ENCODE measurements at places on chromosomes 7 and 10.

DNA sequence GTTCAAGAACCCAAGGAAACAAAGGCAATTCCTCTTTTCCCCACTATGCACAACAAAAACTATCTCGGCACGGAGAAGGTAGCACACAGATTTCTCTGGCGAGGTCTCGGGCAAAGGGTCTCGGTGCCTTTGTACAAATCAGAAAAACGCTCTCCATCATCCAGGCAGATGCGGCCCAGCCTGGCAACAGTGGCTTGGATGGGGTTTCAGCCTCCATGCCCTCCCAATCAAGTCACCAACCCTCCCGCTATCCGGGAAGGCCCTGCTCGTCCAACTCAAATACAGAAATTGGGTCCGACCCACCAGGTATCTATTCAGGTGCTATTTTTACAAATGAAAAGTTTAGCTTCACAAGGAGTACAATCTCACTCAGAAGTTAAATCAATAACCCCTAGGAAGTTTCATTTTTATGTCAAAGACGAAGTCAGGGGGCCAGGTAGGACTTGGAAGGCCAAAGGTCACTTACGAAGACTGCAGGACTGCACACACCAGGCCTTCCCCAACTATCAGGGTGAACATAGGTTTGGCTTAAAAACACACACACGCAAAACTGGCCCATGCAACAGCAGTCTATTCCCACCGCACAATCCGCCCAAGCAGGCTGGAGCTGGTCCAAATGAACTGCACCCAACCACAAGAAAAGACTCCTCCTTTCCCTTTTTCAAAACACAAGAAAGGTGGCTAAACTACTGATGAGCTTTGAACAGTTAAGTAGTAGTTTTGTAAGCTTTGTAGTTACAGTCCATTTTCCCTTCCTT, 43.0 kb downstream of the GNA12 start:
- DNase-seq = no peak

DNA sequence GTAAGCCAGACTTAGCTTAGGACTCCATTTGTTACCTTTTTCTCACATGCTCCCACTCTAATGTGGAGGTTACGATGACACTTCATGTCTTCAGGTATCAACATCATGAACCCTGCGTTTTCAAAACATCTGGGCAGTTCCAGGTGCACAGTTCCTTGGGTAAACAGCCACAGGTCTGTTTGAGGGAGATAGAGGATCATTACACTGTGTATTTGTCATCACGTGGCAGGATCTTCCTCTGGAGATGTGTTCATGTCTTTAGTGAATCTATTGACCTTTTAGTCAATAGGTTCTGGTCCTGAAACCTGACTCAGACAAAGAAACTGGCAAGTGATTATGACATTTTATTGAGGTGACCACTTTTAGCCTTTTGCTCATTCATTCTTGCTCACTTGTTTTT, 145.5 kb downstream of the ANKRD7 start:
- no peak for DNase-seq

- no peak for DNase-seq
Observed at GRCh38 chr7:514651-515598, 4.7 kb downstream of the PDGFA start.

GRCh38 chr7:7834761-7835160, 116.4 kb upstream of the RPA3 start:
- DNase-seq = no peak

- DNase-seq = no peak
Observed at GRCh38 chr10:408236-408635, 273.0 kb downstream of the ZMYND11 start.

- no peak for DNase-seq
Observed at GRCh38 chr10:8084799-8085198, 30.3 kb downstream of the GATA3 start.

DNA sequence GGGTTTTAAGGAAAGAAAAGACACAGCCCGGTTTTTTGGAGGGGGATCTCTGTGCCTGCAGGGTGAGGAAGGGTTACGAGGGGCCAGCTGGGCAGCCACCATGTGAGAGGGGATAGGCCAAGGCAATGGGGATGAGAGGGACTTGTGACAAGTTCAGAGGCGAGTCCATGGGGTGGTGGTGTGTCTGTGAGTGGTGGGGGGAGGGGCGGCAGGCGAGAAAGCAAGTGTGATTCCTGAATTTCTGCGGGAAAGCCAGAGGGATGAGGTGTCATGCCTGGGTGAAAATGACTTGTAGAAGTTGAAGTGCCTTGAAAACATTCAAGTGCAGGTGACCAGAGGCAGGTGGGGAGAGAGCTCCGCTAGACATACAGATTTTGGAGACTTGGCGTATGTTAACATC, 61.0 kb upstream of the RNF32 start:
- DNase-seq = no peak

GRCh38 chr10:117539361-117539773, 3.2 kb upstream of the EMX2 start:
- DNase-seq = no peak

DNA sequence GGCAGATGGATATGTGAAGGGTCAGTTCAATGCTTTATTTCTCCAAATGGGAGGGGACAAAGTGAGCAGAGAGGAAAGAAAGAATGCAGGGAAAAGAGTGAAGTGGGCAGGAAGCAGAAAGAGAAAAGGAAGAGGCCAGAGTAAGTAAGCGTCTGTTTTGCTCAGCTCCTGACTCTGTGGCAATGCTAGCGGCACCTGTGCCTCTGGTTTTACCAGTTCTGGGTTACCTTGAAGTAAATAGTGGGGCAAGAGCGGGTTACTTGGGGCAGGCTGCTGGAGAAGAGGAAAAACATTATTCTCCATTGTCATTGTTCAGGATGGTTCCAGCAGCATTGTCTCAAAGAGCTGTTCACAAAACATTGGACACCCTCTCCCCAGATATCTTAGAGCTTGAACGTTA, 1.9 kb downstream of the TAS2R40 start:
- no peak for DNase-seq

DNA sequence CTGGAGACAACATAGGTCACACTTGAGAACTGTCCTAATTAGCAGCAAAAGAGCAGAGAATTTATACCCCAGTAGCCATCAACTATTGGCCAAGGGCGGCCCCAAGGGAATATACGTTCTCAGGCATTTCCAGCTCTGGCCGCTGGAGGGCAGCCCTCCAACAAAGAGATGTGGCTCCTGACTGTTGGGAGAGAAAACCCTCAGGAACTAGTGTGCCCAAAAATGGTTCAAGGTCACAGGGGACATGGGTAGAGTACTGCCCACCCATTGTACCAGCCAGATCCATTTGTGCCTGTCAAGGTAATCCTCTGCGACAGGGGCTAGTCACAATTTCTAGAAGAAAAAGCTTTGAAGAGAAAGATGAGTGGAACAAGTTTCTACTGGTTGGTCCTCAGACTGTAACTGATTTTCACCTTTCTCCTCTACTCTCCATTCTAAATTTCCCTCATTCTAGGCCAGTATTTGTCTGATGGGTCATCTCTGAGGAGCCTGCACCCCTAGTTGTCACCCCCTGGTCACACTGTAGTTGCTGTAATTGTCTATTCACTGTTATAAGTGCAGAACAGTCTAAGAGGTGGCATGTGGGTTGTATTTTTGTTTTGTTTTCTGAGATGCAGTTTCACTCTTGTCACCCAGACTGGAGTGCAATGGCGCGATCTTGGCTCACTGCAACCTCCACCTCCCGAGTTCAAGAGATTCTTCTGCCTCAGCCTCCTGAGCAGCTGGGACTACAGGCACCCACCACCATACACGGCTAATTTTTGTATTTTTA, 14.7 kb upstream of the C7orf33 start:
- peak; percentile 74 for DNase-seq

- no peak for DNase-seq
Observed at GRCh38 chr10:117443686-117444041, 68.4 kb upstream of the PDZD8 start.

DNA sequence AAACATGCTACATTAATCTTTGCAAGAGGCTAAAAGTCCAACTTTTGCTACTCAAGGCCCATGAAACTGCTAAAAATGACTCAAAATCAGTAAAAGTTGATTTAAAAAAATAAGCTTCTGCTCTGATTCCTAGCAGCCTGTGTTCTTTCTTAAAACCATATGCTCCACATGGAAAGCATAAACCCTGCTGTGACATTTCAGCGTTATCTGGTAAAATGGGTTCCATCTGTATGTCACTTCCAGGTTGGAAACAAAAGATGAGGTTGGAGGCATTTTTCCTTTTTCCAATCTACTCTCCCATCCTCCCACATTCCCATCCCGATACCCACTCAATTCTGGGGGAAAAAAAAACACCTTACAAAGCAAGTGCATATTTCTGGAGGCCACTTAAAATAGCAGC, 439.5 kb downstream of the NEBL start:
- no peak for DNase-seq

DNA sequence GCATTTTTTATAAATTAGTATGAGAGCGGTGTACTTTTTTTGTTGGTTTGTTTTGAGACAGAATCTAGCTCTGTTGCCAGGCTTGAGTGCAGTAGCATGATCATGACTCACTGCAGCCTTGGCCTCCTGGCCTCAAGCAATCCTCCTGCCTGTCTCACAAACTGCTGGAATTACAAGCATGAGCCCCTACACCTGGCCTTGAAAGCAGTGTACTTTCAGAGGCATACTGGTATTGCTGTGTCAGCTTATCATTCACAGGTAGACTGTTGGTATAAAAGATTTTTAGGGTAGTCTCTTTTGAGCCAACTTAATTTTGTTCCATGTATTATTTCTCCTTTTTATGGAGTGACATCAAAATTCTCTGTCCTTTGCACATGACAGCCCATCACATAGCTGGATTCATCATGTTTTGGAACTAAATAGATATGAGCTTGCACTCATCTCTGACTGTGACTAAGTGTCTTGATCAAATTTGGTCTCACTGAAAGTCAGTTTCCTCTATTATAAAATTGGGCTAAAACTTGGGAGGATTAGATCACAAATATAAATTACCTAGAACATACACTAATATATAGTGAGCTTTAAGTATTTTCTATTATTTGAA, 12.4 kb downstream of the GNAT3 start:
- no peak for DNase-seq

- peak; percentile 93 for DNase-seq
Observed at GRCh38 chr10:92848441-92849233, at the start of gene EXOC6. Gene EXOC6 (plus strand): TSS chr10:92848520. CDS start chr10:92848534, 14 bp downstream.

- DNase-seq = no peak
Observed at GRCh38 chr10:96647466-96647865, 60.7 kb upstream of the TM9SF3 start.

GRCh38 chr10:132322586-132323048, 9.4 kb upstream of the LRRC27 start:
- no peak for DNase-seq

DNA sequence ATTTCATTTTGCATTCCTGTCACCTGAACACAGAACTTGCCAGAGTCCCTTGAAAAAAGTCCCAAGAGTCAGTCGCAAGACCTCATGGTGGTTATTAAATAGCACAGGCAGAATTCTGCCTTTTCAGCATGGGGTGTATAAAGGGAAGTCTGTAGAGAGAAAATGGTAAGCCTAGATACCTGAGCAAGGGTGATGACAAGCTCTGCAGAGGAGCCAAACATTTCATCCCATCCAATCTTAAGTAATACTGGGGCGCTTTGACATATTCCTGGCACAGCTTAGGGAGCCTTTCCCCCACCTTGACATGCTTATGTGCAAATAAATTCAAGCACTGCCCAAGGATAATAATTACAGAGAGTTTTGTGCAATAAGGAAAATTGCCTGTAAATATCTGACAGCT, 213.0 kb downstream of the INHBA start:
- no peak for DNase-seq

DNA sequence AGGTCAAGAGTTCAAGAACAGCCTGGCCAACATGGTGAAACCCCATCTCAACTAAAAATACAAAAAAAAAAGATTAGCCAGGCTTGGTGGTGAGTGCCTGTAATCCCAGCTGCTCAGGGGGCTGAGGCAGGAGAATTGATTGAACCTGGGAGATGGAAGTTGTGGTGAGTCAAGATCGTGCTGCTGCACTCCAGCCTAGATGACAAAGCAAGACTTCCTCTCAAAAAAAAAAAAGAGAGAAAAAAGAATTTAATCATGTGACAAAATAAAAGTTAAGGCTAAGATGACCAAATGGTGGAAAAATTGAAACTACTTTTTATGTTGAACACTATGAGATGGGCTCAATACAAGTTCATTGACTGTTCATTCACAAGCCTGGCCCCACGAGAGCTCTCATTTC, 141.1 kb upstream of the WDR11 start:
- no peak for DNase-seq

DNA sequence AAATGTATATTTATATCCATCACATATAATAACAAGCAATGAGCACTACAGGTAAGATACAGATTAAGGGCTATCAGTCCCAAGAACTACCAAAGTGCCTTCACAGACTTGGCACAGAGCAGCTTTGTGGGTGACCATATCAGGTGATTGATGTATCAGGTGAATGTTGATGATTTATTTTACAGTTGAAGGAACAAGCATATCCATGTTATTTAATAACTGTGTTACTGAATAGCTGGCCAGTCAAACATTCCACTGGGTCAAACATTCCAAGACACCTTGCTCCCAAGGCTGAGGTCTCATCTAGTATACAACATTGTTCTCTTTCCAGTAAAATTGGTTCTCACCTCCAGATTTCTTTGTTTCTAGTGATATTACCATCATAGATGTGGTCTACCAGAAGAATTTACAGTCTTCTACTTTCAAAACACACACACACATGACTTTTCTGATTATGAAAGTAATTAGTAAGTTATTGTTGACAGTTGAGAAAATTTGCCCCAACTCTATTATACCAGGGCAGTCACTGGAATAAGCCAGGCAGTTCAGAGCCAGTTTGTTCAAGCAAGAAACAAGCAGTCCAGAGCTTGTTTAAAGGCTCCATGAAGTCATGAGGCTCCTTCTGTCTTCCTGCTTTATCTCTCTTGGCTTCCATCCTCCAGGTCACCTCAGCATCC, 68.2 kb downstream of the ELAPOR2 start:
- DNase-seq = no peak

DNA sequence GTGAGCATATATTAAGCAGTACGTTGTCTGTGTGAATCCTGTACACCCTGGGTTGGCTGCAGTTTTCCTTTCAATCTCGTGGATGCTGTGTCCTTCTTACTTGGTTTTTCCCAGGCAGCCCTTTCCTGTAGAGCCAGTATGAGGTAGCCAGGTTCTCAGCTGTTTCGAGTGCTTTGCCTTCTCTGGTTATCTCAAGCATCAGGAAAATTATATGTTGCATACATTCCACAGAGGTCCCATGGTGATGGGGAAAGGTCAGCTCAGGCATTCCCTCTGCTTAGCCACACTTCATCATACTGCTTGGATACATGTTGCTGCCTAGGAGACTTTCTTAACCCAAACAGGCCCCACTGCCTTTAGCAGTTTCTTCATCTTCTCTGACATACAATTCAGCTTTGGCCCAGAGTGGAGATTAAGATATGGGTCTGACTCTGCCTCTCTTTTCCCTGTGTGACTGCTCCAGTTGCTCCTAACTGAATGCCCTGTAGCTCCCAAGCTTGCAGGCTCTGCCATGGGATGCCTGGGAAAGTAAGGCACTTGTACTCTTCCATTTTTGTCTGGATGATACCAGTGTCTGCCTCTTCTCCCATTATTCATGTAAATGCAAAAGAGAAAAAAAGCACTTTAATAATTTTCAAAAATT, 11.3 kb downstream of the GNAI1 start:
- DNase-seq = no peak

GRCh38 chr7:151430391-151431205, 9.3 kb downstream of the CRYGN start:
- DNase-seq = no peak

GRCh38 chr7:149719912-149720335, 53.5 kb downstream of the ZNF467 start:
- no peak for DNase-seq

Data from OCI-LY7 (cell line).